Chondrocyte (in vitro differentiated cells): ENCODE measurements at places on chromosomes 4 and X. TPM values are rescaled to one million over a fixed set of nuclear protein-coding genes. Genes with fewer than 3 reads are reported as not detected.

DNA sequence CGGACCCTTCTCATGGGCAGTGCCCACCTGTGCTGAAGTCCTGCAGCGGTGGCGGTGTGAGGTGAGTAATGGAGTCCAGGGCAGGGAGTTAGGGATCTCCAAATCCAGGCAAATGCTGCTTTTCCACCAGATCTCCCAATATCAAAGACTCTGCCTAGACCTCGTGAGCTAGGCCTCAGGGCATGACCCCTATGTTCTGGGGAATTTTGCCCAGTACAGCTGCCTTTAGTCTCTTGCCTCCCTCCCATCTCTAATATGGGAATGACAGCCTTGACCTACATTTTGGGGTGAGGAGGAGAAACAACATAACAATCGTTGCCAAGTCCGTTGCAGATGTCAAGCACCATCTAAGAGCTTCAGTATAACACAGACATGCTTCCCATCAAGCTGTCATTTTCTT is 7.3 kb downstream of the PAK3 start:
- no peak overlapping the region for H3K4me3 ChIP-seq
- peaks cover 6% of the 10 kb centered on the region for H3K27me3 ChIP-seq
- H3K4me1 ChIP-seq, result no peaks in the 10 kb centered on the region
- H3K36me3 ChIP-seq, result no peaks in the 10 kb centered on the region

GRCh38 chr4:173707658-173708419 is 177.8 kb upstream of the HAND2 start:
- no peaks in the 10 kb centered on the region for H3K36me3 ChIP-seq
- H3K27ac ChIP-seq, result no peak overlapping the region
- no peak overlapping the region for H3K4me3 ChIP-seq
- H3K27me3 ChIP-seq, result peaks cover 14% of the 10 kb centered on the region
- DNase-seq, result no peak

DNA sequence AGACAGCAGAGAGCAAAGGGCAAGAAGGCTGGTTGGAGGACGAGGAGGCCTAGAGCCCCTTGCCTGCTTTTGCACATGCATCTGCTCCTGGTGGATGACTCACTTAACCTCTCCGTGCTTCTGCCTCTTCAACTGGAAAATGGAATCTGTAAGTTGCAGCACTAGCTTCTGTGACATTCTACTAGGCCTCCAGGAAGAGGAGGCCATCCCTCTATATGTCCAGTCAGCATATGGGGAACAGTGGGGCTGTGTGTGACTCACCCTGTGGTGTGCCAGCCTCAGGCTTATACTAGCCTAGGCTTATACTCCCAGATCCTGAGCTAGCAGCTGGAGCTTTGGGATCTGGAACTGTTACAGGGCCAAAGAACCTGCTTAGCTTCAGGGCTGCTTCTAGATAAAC is 36.0 kb downstream of the RTL9 start:
- no peaks in the 10 kb centered on the region for H3K36me3 ChIP-seq
- H3K4me1 ChIP-seq, result peaks cover 22% of the 10 kb centered on the region

DNA sequence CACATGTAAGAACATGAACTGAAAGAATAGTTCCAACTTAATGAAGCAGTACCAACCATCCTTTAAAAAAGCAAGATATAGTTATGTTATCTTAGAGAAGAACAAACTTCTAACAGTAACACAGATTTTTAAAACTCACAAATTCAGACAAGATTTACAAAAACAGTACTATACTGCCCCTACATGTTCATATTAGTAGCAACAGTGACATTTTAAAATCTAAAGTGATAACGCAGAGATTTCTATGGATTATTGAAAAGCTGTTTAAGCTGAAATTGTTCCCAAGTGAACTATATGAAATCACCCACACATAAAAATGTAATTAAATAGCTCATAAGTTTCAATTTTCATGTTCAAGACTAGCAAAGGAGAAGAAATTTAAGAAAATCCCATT is 166.0 kb downstream of the FBXW7 start:
- peaks cover 4% of the 10 kb centered on the region for H3K36me3 ChIP-seq
- no peak for DNase-seq
- H3K27ac ChIP-seq, result no peak overlapping the region
- H3K27me3 ChIP-seq, result no peaks in the 10 kb centered on the region

- H3K27ac ChIP-seq, result peak overlapping the region; percentile 65
- H3K27me3 ChIP-seq, result peaks cover 5% of the 10 kb centered on the region
- H3K4me1 ChIP-seq, result peaks cover 15% of the 10 kb centered on the region
These were observed 61.0 kb downstream of the SEPSECS start for GRCh38 chr4:25098964-25099891.

DNA sequence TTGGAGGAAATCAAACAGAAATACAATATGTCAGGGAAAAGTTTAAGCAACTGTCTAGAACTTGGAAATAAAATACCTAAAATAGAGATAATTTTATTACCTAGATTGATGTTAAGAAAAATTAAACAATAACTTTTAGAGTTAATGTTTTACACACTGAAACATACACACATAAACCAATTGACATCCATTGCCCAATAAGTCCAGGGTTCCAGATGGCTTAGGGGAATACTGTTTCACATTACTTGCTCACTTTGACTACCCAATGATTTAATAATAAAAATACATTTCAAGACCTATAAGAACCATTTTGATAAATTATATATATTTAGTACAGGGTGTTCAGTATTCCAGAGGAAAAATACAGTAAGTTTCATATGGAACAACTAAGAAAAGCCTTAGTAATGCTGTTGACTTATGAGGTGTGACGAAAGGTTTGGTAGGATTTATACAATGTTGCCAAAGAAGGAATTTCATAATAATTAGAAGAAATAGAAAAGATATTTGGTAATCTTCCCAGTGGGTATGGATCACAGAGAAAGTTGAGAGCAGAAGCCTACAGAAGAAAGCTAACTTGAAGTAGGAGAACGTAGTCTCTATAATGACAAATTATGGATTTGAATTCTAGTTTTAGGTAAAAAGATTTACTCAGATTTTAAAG is 23.0 kb upstream of the UGT2B4 start:
- no peaks in the 10 kb centered on the region for H3K36me3 ChIP-seq
- H3K27me3 ChIP-seq, result peaks cover 4% of the 10 kb centered on the region
- H3K27ac ChIP-seq, result no peak overlapping the region
- H3K4me1 ChIP-seq, result no peaks in the 10 kb centered on the region
- no peak overlapping the region for H3K4me3 ChIP-seq

- no peaks in the 10 kb centered on the region for H3K27me3 ChIP-seq
- DNase-seq, result no peak
- no peak overlapping the region for H3K4me3 ChIP-seq
- no peaks in the 10 kb centered on the region for H3K4me1 ChIP-seq
- no peak overlapping the region for H3K27ac ChIP-seq
These were observed 2105.0 kb downstream of the ARAP2 start for GRCh38 chr4:34139346-34139745.

POU4F2 gene
- not detected in 3 replicates for total RNA-seq

GRCh38 chr4:154294652-154295350 is 196.8 kb downstream of the DCHS2 start:
- no peak overlapping the region for H3K4me3 ChIP-seq
- peaks cover 2% of the 10 kb centered on the region for H3K4me1 ChIP-seq
- H3K36me3 ChIP-seq, result peaks cover 13% of the 10 kb centered on the region
- H3K27me3 ChIP-seq, result no peaks in the 10 kb centered on the region

DNA sequence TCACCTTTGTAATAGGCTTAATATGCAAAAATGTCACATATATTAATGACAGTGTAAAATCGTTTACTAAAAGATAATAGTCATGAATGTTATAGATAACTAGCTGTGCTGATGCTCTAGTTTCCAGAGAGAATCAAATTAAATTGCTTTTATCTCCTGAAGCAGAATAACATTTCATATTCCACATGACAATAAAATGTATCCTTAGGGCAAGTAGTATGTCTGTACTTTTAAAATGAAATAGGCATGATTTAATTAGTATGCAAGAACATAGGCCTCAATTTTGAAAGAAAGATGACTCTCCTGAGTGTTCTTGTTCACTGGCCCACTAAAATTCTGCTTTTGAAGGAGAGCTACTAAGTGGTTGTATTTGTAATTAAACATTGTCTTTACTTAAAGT is 1027.0 kb downstream of the ARAP2 start:
- H3K27ac ChIP-seq, result no peak overlapping the region
- no peak for DNase-seq
- H3K4me3 ChIP-seq, result no peak overlapping the region

GRCh38 chr4:14334166-14334565 is 668.1 kb upstream of the CPEB2 start:
- no peak overlapping the region for H3K4me3 ChIP-seq
- peaks cover 14% of the 10 kb centered on the region for H3K27me3 ChIP-seq
- H3K36me3 ChIP-seq, result no peaks in the 10 kb centered on the region

FOXP3 gene
- total RNA-seq, result 0.12 to 0.28 TPM in 2 of 3 replicates, not detected in the other
